ENCODE measurements at places on chromosomes 5 and 9. TPM values are rescaled to one million over a fixed set of nuclear protein-coding genes. Genes with fewer than 3 reads are reported as not detected.

OTP gene
- not detected for total RNA-seq

UBE2B gene
- total RNA-seq = 115 TPM

DNA sequence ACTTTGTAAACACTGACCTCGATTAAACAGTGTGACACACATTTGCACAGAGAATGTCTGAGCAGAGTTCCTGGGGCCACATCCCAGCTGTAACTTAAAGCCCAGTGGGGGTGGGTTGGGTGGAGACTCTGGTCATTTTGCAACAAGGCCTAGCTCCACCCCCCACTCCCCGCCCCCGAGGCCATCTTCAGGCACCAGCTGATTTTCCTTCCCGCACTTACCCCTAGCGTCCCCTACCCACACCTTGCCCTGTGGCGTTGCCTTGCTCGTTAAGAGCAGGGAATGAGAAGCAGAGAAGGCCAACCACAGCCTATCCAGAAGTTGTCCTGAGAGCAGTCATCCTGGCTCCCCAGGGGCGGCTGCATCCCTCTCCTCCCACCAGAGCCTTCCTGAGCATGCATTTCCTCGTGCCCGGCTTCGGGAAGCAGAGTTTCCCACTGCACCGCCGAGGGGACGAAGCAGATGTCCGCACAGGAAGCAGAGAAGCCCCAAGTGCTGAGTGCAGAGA, 101.7 kb upstream of the SARDH start:
- no peak overlapping the region for H3K4me3 ChIP-seq
- no peaks in the 10 kb centered on the region for H3K36me3 ChIP-seq
- no peak overlapping the region for H3K27ac ChIP-seq
- DNase-seq = no peak
- no peaks in the 10 kb centered on the region for H3K4me1 ChIP-seq

DNA sequence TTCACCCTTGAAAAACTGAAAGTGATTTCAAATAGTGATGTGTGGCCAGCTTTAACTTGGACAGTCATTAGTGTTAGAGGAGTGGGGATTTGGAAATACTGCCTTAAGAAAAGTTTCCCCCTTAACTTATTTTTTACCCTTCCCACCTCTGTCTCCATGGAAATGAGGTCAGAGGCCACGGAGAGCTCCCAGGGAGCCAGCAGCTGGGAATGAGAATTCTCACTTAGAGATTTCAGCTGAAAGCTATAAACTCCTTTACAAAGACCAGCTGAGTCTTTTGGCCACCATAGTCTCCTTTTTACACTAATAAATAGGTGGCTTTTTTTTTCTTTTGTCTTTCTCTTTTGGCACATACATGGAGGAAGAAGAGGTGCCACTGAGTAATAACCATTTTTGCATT, 45.7 kb upstream of the PIK3R1 start:
- H3K27me3 ChIP-seq = no peaks in the 10 kb centered on the region
- H3K27ac ChIP-seq = no peak overlapping the region
- no peaks in the 10 kb centered on the region for H3K36me3 ChIP-seq
- no peak for DNase-seq

DNA sequence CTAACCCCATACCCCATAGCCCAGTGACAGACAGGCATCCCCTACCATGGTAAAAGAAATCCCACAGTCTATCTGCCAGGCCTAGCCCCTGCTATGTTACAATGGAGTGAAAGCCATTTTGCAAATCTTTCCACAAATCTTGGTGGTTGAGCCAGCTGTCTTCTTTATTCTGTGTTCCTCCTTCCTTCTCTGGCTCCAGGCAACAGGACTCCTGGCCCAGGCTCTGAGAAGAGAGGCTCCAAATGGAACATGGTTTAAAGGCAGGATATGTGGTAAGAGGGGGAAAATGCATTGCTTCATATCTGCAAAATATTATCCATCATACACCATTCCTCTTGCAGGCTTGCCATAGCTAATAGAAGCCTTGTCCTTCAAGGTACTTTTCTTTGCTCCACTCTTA, 25.2 kb downstream of the FGF1 start:
- DNase-seq = no peak
- H3K27me3 ChIP-seq = peaks cover 11% of the 10 kb centered on the region
- no peaks in the 10 kb centered on the region for H3K4me1 ChIP-seq
- H3K27ac ChIP-seq = no peak overlapping the region
- no peaks in the 10 kb centered on the region for H3K36me3 ChIP-seq

Measured in activated CD4-positive, alpha-beta memory T cell treated with anti-CD3 and anti-CD28 coated beads, Interleukin-2, amount 10 ng/mL, durations not matched to agents 7 days and 5 days (primary cell).